NCI-H460 (cell line): ENCODE measurements at places on chromosomes 1 and 21.

DNA sequence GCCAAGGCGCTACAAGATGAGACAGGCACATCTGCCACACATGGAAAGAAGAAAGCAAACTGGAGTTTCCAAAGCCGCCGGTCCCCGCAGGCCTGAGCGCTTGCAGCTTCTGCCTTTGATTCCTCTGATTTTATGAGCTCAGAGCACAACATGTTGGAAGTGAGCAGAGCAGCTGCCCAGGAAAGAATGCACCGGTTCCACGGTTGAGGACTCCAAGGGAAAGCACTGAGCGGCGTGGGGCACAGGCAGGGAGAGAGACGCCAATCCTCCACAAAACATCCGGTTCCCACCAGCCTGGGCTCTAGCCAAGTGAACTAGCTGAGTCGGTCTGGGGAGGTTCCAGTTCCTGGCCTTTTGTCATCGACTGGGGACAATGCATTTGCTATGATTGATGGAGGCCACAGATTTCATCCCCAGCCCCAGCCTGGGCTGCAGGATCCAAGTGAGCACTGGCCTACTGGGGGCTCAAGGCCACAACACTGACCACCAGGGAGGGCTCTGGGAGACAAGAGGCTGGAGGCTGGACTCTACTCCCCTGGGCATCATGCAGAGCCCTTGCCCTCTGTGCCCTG is 253.1 kb upstream of the IRF2BP2 start:
- DNase-seq: no peak

DNA sequence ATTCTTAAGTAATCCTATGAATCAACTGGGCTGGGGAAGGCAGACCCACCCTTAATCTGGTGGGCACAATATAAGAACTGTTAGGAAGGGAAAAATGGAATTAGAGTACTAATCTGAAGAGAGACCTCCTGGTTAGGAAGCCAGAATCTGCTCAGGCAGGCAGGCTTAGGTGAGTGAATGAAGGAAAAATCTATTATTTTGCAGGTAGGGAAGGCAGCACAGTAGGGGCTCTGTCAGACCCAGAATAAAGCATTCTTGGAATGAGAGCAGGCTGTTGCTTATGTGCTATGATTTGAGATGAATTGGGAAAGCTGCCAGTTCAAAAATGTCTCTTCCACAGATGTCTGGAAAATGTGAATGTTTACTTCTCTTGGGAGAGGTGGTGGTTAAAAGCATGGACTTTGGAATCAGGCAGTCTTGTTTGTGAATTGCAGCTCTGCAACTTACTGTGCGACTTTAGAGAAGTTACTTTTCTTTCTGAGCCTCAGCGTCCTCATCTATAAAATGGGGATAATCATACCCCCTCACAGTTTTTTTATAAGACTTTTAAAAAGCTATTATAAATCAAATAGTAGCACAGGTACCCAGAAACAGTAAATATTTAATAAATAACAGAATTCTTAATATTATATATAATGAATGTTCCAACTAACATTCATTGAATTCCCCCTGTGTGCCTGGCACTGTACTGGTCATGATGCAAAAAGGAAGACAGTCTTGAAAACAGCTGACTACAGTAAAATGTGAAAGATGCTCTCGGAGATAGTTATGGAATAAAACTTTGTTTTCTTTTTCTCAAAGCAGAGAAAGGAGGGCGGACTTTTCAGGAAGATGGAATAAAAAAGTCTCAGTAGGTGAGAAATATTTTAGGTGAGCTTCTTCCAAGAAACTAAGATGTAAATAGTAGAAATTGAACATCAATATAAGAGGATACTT is 15.3 kb upstream of the ZNF644 start:
- no peak for DNase-seq

GRCh38 chr1:245395680-245396079 is 240.9 kb downstream of the KIF26B start:
- DNase-seq: no peak

- DNase-seq: no peak
Measured at GRCh38 chr1:14666962-14667650, 68.6 kb downstream of the KAZN start.

DNA sequence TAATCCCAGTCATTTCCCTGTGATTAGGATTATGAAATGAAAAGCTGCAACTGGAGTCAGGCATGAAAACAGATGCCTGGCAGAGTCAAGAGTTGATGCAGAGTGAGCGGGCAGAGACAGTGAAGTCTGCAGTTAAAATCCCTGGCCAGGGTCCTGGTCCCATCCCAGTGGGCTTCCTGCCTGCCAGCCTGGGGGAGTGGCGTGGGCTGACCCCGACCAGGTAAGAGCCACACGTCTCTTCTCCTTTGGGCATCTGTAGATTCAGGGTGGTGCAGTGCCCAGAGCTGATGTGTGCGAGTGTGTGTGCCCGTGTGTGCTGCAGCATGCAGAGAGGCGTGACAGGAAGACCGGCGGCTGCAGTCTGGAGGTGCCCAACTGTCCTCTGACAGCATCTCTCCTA is 6.2 kb upstream of the KIAA1614 start:
- DNase-seq: no peak

GRCh38 chr1:3714284-3714741 is 37.9 kb upstream of the CCDC27 start:
- DNase-seq: no peak

GRCh38 chr21:31629972-31630711 is 29.4 kb upstream of the SOD1 start:
- no peak for DNase-seq

DNA sequence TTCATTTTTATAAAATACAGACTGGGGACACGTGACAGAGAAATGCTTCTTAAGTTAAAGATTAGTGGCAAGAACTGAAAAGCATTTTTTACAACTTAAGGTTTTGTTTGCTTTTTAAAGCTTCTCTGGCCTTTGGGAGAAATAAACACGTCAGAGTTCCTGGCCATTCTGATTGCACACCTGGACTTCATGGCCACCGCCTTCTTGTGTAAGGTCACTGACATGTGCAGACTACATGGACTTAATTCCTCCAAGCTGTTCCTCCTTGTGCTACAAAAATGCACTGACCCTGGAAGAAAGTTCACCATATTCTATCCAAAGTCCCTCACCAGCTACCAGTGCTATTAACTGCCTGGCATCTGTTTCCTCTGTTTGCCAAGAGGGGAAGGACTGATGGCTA is 56.1 kb downstream of the GADD45A start:
- no peak for DNase-seq

DNA sequence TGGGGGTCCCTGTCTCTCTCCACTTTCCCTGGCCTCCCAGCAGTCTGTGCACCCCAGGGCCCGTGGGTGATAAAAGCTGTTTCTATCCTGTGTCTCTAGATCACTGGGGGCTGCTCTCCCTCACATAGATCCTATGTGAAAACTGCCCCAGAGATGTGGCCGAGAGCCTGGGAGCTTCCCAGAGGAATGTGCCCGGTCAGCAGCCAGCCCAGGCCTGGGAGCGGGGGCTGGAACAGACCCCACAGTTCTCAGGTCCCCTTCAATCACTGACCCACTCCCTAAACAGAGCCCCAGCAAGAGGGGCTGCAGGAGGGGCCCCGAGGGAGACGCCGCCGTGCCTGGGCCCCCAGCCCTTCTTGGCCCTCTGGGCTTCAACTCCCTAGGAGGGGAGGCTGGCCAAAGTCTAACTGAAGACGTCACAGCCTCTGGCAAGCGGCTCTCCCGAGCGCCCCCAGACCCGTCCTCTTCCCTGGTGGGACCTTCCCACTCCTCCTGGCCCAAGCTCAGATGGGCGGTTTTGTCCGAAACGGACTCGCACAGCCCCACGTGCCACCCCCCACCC is 403 bp downstream of the MXRA8 start:
- no peak for DNase-seq

- no peak for DNase-seq
Measured at GRCh38 chr21:31952828-31953227, 80.0 kb downstream of the HUNK start.

DNA sequence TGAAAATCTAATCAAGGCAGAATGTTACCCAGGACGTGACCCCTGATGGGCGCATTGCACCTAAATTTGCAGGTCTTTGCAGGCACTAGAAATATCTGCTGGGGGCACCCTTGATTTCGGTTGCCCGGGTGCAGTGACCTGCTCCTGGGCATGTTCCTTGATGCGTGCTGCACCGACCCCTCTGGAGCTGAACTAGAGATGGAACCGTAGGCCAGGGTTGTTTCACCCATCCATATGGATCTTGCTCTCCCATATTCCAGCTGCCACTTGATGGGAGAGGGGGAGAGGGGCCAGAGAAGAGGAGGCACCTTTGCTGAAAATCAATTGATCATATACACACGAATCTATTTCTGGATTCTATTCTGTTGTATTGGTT is 8.4 kb upstream of the COL18A1 start:
- DNase-seq: no peak

GRCh38 chr1:20199403-20199802 is 13.1 kb upstream of the PLA2G2C start:
- no peak for DNase-seq

- no peak for DNase-seq
Measured at GRCh38 chr1:184633785-184634184, 120.9 kb downstream of the EDEM3 start.

DNA sequence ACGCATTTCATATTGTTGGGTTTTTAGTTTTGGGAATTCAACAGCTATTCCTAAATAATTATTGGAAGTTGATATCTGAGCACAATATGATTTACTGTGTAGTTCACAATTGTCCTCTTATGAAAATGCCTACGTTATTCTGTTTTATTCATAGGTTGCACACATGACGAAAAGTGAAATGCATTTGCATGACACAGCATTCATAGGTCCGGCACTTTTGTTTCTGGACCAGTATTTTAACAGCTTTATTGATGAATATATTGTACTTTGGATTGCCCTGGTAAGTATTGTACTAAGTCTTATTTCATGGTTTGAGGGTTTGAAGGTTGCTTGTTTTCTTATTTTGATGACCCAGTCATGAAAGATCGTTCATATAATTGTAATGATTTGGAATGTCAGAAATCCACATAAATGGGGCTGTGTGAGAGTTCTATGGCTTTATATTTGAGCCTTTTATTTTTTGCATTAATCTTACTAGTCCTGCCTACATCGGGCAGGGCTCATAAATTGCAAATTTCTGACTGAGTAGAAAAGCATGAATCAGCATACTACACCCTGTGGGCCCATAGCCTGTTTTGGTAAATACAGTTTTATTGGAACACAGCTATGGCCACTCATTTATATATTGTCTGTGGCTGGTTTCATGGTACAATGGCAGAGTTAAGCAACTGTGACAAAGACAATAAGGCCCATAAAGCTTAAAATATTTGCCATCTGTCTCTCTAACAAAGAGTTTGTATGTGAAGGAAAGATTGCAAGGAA is 17.0 kb downstream of the DENND2D start:
- DNase-seq: no peak

DNA sequence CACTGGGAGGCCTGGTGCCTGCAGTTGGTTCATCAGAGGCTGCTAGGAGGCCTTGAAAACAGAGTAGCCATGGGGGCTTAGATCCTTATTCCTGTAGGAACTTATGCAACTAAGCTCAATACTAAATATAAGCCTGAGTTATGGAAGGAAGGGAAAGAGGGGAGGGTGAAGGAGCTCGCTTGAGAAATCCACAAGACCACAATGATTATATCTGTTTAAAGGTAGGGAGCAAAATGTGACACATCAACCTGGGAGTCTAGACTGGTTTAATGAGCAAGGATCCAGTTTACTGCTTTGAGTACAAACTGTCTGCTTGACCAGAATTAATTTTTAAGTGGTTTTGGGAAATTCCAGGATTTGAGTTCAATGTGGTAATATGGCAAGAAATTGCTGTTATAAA is 20.4 kb upstream of the ANGPTL7 start:
- no peak for DNase-seq

DNA sequence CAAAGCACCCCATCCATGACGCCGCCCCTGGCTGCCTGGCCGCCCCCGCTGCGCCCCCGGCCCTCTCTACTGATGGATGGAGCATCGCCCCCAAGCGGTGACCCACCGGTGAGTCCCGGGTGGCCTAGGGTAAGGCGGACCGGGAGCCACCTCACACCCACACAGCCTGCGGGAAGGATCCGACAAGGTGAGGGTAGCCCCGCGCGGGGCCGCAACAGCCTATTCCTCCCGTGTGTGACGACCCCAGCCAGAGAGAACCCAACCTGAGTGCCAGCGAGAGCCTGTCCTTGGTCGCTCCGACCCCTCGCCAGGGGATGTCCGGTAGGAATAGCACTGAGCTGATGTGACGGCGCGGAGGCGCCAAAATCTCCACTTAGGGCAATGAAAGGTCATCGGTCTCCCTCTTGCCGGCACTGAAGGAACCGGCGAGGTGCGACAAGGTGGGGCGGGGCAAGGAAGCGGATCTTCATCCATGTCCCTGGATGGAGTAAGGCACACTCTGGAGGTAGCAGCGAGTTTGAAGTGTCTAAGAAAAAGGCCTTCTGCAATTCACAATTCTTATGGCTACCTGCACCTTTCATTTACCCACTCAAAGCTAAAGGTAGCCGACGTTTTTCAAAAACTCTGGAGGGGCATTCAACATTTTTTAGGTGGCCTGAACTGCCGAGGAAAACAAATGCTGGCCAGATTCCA is 19.7 kb upstream of the CHIA start:
- DNase-seq: no peak

- no peak for DNase-seq
Measured at GRCh38 chr1:208456487-208456886, 212.3 kb upstream of the PLXNA2 start.

- peak; percentile 17 for DNase-seq
Measured at GRCh38 chr1:214670098-214670497, 67.1 kb downstream of the CENPF start.

- no peak for DNase-seq
Measured at GRCh38 chr1:55127827-55128343, 87.3 kb downstream of the USP24 start.

GRCh38 chr1:2237773-2238172 is 9.7 kb downstream of the SKI start:
- no peak for DNase-seq

DNA sequence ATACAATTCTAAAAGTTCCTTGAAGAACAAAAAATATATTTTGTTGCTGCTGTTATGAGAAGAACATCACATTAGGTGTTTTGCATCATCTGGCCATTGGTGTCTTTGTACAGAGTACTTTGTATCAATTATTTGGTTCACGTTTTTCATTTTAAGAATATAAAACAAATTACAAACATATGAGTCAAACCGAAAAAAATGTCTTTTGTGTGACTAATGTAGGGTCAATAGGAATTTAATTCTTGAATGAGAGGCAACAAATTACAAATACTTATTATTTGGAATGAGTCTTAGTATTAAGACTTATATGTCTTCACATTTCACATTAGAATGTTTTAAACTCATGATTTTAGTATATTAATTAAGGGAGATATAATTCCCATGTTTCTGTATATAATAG is 54.8 kb downstream of the NR5A2 start:
- no peak for DNase-seq

- no peak for DNase-seq
Measured at GRCh38 chr1:180849031-180849775, 63.5 kb upstream of the KIAA1614 start.

GRCh38 chr1:39608921-39609320 is 30.5 kb downstream of the HEYL start:
- DNase-seq: no peak
